Caudate nucleus (tissue), 63 donors: ENCODE measurements at places on chromosomes 13 and 19.

DNA sequence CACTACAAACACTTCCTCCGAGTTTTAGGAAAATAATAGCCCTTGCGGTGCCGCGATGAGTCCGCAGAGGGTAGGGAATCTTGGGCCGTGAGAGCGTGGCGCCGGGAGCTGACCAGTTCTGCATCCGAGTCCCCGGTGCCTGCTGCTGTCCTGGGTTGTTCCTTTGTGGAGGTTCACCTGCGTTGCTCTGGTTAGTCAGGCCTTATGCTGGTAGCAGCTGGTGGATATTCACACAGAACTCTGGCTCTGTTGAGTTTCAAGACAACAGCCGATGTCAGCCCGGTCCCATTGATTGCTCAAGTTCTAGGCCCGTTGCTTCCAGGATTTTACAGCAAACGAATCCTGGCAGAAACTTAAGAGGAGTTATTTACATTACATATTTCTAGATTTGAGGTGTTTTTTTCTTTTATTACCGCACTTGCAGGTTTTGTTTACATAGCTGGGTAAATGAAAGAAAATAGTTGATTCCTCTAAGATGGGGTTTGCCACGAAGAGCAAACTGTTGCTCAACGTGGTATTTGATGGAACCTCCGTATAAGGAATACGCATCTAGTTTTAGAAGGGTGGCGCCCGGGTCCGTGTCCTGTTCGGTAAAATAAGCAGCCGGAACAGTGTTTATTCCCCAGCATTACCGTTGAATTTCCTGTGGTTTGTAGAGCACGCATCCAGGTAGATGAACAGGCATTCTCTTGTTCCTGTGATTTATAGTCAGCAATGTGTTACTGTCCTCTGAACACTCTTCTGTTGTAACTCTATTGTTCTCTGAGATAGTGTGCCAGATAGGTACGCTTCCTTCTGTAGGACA lies 1.3 kb downstream of the CLDN10 start:
- no peak for DNase-seq

DNA sequence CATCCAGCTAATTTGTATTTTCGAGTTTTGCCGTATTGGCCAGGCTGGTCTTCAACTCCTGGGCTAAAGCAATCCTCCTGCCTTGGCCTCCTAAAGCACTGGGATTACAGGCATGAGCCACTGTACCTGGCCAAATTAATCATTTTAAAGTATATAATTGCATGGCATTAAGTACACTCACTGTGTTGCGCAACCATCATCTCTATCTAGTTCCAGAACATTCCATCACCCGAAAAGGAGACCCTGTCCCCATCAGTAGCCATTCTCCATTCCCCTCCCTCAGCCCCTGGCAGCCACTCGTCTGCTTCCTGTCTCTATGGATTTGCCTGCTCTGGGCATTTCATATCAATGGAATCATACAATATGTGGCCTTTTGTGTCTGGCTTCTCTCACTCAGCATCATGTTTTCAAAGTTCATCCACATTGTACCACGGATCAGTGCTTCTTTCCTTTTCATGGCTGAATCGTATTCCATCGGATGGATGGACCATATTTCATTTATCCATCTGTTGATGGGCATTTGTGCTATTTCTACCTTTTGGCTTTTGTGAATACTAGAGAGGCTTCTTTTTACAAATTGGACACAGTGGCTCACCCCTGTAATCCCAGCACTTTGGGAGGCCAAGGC lies 13.1 kb downstream of the PGPEP1 start:
- DNase-seq, result no peak

DNA sequence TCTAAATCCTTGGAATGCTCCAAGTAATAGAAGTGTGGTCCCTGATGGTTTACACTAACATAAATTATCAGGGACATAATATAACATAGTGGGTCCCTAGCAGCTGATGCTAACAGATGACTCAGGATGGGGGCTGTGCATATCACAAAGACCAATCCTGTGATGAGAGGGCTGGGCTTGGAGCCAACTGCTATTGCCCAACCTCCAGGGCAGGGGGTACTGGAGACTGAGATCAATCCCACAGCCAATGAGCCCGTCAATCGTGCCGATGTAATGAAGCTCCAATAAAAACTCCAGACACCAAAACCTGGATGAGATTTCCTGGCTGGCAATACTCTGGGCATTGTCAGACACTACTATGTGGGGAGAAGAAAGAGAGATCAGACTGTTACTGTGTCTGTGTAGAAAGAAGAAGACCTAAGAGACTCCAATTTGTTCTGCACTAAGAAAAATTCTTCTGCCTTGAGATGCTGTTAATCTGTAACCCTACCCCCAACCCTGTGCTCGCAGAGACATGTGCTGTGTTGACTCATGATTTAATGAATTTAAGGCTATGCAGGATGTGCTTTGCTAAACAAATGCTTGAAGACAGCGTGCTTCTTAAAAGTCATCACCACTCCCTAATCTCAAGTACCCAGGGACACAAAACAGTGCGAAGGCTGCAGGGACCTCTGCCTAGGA lies 33.4 kb downstream of the ABCC4 start:
- no peak for DNase-seq

DNA sequence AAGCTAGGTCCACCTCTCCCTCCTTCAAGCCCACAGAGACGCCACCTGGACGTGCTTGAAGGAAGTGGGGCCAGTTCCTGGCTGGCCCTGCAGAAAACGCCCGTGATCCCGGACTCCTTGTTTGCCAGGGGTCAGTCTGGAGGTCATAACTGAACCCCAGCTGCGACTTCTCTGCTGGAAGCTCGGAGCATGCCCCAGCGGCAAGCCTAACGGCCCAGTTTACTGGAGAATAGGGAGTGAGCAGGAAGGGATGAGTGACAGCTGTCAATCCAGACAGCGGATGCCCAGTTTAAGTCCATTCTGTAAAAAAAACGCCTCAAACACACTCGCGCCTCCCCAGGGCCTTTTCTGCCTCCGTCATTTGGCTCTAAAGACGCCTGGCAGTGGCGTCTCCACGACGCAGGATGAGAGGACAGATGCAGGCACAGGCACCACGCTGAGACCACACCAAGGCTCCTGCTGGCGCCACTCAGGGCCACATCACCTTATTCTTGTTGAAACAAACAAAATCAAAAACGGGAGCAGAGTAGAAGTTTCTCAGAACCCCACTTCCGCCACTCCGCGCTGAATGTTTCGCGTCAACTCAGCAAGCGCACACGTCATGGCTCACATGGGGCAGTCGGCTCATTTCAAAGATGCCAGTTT lies 57.6 kb downstream of the RASA3 start:
- no peak for DNase-seq

DNA sequence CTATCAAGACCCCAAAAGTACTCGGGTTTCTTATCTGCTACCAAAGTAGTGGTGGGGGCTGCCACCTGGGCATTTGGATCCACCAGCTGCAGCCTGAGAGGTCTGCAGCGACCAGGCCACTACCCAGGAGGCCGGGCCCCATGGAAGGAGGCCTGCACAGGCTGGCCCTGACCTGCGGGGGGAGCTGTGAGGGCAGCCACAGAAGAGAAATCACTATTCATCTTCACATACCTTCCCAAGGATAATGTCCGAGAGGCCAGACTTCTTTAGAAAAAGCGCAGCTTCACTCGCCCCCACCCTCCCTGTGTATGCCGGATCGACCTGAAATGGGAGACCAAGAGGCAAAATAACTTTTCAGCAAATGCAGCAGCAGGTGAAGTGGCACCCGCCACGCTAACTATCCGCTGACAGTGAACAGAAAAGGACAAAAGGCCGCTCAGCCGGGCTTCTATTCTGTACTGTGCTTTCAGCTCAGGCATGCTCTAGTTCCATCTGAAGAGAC lies 30.1 kb downstream of the EPS15L1 start:
- no peak for DNase-seq
